GM19239 (cell line): ENCODE measurements at places on chromosomes 2 and 18.

- DNase-seq: no peak
Observed at GRCh38 chr2:1488181-1488671, 75.0 kb downstream of the TPO start.

- no peak for DNase-seq
Observed at GRCh38 chr18:68778280-68778886, 19.5 kb upstream of the CCDC102B start.

- DNase-seq: no peak
Observed at GRCh38 chr2:44686561-44686960, 254.9 kb upstream of the SIX3 start.

- no peak for DNase-seq
Observed at GRCh38 chr18:11042247-11042646, 107.1 kb downstream of the PIEZO2 start.

- DNase-seq: no peak
Observed at GRCh38 chr18:49515516-49515915, 28.5 kb upstream of the C18orf32 start.

DNA sequence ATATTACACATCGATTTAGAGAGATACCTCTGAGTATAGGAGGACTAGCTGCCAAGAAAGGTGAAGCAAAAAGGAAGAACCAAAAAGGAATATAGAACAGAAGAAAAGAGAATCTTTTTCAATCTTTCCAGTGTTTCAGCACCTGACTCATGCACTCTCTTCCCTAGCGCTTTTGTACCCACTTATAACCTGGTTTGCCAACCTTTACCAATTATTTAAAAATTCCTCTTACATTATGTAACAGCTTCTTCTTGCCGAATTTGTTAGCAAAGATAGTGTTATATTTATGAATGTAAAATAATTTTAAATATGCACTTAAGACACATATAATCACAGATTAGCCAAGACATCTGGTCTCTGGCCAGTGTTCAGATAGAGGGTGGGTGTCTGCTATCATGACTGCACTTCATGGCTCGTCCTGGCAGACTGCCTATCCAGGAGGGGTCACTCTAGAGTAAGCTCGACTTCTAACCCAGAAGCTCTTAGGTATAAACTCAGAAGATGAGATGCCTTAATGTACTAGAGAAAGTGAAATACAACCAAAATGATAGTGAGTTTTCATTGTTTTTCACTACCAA lies 122.9 kb downstream of the ATAD2B start:
- DNase-seq: no peak

DNA sequence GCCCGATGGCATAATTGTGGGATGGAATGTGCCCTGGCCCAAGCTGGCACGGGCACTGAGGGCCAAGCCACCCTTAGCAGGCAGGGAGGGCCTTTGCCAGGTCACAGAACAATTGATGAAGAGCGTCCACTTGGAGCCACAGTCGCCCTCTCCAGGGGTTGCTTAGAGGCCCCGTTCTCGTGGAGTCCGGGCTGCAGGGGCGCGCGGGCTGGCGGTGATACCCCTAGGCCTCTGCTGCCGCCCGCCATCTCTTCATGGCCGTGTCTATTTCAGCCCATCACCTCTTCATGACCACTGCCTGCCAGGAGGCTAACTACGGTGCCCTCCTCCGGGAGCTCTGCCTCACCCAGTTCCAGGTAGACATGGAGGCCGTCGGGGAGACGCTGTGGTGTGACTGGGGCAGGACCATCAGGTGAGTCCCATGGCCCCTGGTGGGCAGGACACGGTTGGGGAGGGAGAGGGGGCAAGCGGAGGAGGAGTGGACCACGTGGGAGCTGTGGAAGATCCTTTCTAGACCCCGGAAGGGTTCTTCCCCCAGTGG lies 17.6 kb downstream of the RAMP1 start:
- no peak for DNase-seq

DNA sequence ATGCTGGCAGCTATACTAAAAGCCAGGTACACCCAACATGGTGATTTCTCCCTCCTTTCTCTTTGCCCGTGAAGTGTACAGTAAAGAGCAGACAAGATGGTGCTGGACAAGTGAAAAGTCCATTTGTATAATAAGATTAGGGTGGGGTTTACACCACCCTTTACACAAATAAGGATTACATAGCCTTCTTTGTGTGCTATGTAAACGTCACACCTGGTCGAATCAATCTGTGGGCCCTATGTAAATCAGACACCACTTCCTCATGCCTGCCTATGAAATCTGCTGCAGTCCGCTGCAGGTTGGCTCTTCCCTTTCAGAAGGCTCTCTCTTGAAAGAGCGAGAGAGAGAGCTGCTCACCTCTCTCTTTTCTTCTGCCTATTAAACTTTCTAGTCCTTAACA lies 1054.3 kb upstream of the SLC39A10 start:
- DNase-seq: no peak

DNA sequence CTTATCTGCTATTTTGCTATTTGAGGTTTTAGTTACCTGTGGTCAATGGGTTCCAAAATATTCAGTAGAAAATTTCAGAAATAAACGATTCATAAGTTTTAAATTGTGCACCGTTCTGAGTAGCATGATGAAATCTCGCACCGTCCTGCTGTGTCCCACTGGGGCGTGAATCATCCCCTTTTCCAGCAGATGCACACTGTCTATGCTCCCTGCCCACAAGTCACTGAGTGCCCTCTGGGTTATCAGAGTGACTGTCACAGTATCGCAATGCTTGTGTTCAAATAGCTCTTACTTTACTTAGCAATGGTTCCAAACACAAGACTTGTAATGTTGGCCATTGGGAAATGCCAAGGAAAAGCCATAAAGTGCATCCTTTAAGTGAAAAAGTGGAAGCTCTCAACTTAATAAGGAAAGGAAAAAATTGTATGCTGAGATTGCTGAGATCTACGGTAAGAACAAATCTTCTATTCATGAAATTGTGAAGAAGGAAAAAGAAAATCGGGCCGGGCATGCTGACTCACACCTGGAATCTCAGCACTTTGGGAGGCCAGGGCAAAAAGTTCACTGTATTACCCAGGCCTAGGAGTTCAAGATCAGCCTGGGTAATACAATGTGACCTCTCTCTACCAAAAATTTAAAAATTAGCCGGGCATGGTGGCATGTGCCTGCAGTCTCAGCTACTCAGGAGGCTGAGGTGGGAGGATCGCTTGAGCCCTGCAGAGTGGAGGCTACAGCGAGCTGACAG lies 13.3 kb downstream of the COL4A3 start:
- DNase-seq: no peak

- no peak for DNase-seq
Observed at GRCh38 chr18:63831080-63831788, 56.0 kb downstream of the SERPINB7 start.

- DNase-seq: no peak
Observed at GRCh38 chr18:24656050-24656449, 195.6 kb downstream of the HRH4 start.

GRCh38 chr18:79169958-79170555 lies 100.9 kb downstream of the ATP9B start:
- DNase-seq: no peak

DNA sequence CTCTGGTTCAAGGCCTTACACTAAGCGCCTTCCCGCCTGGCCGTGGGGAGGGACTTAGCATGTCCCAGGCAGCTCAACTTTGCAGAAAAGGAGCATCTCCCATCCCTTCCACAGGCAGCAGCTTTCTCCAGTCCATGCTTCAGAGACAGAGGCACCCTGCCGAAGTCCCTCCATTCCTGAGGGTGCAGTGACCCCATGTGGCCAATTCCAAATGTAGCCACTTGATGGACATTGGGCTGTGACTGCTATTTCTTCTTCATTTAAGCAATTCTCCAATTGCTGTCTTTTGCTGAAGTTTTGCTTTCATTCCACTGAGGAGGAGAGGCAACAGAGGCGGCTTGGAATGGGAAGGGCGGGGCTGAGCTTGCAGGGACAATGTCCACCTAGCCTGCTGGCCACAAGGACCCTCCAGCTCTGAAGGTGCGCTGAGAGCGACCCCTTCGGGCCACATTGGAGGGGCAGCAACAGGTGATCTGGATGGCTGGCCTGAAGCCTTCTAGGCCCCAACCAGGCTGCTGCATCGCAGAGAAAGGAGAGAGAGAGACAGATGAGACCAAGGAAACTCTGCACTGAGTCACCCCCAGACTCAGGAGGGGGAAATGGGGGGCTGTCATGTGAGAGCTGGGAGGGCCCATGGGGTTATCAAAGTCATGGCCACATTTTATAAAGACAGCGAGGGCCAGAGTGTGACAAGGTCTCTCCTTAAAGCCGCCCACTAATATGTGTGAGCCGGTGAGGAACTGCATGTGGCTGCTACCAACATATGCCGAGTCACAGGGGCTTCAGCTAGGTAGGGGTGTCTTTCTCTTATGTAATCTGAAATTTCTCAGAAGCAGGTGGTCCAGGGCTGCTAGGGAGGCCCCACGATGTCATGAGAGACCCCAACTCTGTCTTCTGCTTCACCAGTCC lies 61.3 kb downstream of the LONRF2 start:
- no peak for DNase-seq

GRCh38 chr2:43194121-43194869 lies 32.1 kb downstream of the ZFP36L2 start:
- peak; percentile 76 for DNase-seq

- DNase-seq: no peak
Observed at GRCh38 chr18:23592911-23593310, 6.6 kb upstream of the NPC1 start.

DNA sequence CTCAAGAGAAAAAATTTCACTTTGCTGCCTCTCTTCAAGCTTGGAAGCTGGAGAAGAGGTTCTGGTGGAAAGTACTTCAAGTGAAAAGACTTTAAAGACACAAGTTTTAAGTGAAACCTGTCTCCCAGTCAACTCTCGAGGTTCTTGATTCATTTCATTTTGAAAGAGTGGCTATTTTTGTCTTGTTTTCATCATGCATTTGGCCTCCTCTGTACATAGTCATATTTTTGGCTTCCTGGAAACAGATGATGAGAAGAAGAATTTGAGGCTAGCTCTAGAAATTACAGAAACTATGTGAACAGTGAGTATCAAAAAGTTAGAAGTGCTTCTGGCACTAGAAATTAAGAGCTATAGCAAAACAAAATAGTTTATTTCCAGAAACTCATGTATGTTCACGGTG lies 124.8 kb downstream of the DTNA start:
- no peak for DNase-seq

GRCh38 chr18:813172-814071 lies 1.4 kb upstream of the YES1 start:
- no peak for DNase-seq

DNA sequence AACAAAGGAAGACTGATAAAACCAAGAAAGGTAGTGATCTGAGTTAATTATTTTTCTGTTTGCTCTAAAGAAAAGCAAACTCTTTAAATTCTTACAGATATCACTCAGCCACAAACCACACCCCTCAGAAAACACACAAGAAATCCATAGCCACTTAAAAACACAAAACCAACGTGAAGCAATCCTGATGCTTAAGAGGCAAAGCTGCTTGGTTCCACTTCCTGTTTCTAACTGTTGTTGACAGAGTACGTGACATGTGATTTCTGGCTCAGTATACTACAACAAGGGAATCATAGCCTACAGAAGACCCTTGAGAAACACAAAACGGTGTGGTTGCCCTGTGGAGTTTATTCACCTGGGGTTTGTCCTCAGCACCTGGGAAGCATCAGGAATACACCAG lies 240.9 kb upstream of the APCDD1 start:
- peak; percentile 13 for DNase-seq

DNA sequence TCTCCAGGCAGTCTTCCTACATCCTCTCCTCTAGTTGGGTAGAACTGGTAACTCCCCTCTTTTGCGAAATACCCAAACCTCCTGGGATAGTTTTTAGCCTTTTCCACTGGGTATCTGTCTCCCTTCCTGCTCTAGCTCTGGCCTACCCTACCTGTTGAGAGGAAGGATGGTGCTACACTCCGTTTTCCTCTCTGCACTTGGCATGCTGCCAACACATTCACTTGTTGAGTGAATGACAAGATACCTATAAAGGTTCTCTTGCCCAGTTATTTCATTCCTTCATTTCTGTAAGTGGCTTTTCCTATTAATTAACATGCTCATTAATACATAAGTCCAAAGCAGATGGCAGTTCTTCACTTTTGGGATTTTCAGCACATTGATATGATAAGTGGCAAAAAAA lies 293.8 kb downstream of the CNTNAP5 start:
- DNase-seq: no peak

GRCh38 chr2:2409481-2409880 lies 78.4 kb upstream of the MYT1L start:
- no peak for DNase-seq

GRCh38 chr2:54967269-54967668 lies 83.0 kb downstream of the RTN4 start:
- DNase-seq: no peak

GRCh38 chr2:218962859-218963492 lies 3.5 kb downstream of the CDK5R2 start:
- no peak for DNase-seq

DNA sequence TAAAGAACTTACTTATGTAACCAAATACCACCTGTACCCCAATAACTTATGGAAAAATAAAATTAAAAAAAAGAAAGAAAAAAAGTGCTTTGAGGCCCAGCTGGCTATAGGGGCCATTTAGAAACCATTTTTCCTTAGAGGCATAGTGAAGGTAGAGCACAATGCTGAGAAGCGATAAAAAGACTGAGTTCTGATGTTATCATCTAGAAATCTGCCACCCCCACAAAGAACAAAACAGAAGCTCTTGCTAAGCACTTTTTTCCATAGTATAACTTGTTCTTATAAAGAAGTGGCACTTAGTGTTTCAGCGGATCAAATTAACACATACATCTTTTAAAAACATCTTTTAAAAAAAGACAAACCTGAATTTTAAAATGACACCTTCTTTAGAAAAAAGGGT lies 51.4 kb downstream of the ICOS start:
- DNase-seq: no peak

GRCh38 chr2:183995632-183996031 lies 602.7 kb upstream of the ZNF804A start:
- no peak for DNase-seq

DNA sequence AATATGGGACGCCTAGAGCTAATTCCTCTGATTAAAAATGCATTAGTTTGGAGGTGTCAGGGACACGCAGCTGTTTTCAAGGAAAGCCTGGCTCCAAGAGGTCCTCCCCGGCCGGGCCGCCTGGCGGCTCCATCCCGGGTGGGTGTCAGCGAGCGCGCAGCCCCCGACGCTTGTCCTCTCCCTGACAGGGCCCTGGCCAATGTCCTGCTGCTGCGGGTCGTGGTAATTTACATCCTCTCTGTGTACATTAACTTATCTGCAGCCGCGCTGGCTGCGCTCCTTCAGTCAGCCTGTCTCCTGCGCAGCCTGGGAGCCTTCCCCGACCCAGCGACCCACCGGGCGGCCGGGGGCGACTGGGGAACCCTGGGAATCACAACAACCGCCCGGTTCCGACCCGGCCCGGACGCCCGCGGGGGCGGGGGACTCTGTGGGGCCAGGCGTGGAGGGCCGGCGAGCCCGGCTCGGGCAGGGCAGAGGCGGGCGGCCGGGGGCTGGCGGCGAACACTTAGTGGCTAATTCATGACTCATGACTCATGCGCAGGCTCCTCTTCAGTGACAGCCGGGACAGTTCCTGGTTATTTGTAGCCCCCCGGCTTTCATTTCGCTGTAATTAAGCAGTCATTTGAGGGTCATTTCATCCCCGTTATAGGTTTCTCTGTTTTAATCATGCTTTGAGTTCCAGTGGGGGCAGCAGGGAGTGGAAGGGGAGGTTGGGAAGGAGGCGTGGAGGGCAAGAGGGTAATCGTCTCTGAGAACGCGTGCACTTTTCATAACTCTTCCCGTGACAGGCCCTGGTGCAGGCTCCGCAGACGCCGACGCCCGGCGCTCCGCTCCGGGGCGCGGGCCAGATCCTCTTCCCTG lies 141.9 kb upstream of the CTAGE1 start:
- no peak for DNase-seq
